ENCODE measurements at places on chromosomes 2 and 18. TPM values are rescaled to one million over a fixed set of nuclear protein-coding genes. Genes with fewer than 3 reads are reported as not detected.

- DNase-seq, result no peak
Observed at GRCh38 chr18:78741381-78742217, 238.0 kb upstream of the SALL3 start.

GRCh38 chr2:144937910-144938709, 418.2 kb upstream of the ZEB2 start:
- DNase-seq, result no peak

- DNase-seq, result no peak
Observed at GRCh38 chr2:9758741-9759140, 84.5 kb upstream of the TAF1B start.

GRCh38 chr2:165157160-165157559, 46.7 kb downstream of the SCN3A start:
- no peak for DNase-seq

GRCh38 chr2:66428986-66429612, 5.8 kb upstream of the MEIS1 start:
- DNase-seq, result no peak

The SRD5A2 gene
- polyA plus RNA-seq, result not detected

The FBXO36 gene
- polyA plus RNA-seq, result 2.2 TPM

DNA sequence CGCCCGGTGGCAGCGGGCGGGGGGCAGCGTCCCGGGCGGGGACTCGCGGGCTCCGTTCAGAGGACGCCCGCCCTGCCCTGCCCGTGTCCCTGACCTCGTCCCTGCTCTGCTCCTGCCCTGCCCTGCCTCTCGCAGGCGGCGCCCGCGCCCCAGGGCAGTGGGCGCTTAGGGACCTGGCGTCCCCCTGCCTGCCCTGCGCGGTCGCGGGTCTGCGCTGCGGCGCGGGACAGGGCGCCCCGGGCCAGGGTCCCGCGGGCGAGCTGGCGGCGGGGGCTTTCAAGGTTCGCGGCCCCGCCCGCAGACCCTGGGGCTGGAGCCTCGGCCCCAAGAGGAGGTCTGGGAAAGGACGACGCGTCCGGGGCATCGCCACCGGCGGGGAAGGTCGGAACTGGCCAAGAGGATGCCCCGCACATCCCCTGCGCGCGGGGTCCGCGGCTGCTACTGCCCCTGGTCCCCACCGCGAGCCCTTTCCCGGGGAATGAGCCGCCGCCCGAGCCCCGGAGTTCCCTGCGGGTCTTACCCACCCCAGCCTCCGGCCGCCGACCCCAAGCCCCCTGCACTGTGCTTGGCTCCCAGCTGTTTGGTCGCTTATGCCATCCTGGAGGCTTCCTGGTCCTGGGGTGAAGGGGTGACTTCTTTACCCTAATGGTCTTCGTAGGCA, 679 bp downstream of the RNF144A start:
- DNase-seq, result peak; percentile 5

DNA sequence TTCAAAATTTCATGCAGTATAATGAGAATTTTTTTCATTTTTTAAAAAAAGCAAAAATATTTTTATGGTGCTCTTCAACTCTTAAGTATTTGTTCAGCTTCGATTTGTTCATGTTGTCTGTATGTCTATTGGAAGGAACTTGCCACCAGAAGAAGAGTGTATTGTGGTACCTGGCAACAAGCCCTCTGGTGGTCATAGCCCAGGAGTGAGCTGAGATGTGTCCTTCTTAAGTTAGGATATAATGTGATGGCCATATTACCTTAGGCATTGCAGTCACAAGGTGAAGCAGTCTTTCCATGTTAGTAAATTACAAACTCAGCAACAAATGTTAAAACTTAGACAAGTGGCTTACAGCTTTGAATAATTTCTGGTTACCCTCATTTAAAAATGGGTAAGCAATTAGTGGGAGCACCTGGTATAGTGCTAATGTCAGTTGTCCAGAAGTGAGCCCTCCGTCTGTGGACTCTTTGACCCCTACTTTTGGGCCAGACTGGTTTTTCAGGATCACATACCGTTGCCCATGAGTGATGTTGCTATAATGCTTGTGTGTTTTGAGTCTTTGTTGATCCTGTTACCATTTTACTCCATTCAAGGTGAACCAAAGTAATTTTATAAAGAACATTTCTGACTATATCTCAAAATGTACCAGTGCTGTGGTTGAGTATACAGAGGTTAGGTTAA, 57.4 kb downstream of the MYO1B start:
- DNase-seq, result no peak

The KLHL14 gene
- 0.05 TPM for polyA plus RNA-seq

The FOXD4L1 gene
- not detected for polyA plus RNA-seq

- no peak for DNase-seq
Observed at GRCh38 chr2:126882736-126883665, 15.7 kb upstream of the TEX51 start.

- DNase-seq, result no peak
Observed at GRCh38 chr2:15749460-15750432, 158.1 kb downstream of the DDX1 start.

DNA sequence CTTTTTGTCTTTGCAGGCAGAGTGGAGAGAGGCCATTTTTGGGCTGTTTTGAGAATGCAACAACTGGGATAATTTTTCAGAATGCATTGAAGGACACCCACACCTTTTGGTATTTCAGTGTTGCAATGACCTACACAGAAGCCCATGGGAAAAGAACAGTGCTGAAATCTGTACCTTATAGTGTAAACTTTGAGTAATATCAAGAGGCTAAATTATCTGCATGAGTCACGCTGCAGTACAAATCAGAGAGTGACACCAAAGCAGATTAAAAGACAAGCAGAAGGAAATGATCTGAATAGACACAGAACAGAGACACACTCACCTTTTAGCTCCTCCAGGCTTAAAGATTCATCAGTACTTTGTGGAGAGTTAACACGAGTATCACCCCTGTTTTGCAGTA, 265.3 kb downstream of the PAX3 start:
- no peak for DNase-seq

The ARHGEF4 gene
- polyA plus RNA-seq, result 1.4 TPM

- no peak for DNase-seq
Observed at GRCh38 chr2:28649481-28650265, 102.0 kb upstream of the PPP1CB start.

DNA sequence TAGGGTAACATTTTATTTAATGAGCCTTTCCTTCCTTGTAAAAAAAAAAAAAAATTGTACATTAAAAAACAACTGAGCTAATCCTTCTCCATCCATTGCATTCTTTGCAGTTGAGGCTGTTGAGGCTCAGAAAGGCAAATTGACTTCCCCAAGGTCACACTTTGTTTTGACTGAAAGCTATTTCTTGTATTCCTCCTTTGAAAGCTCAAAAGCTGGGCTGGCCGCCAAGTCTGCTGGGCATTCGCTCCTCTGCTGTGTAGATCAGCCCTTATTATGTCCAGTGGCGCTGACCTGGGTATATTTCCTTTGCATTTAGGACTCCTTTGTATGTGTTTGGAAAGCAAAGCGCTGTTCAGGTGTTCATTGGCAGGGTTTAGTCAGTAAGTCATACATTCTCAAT, 44.0 kb downstream of the SGPP2 start:
- DNase-seq, result no peak

DNA sequence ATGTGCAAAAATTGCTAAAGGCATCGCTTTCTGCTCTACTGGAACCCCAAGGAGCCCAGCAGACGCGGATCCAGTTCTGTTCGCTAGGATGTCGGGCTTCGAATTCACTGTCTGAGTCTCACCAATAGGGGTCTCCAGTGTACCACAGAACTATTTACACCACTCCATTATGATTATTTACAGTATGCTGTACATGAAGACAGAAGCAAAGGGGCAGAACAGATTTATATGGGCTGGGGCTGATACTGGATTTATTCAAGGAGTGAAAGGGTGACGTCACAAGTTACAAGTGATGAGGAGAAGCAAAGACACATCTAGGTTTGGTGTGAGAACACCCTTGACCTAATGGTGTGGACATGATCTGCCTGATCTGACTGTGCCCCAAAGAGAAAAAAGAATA, 185.3 kb upstream of the ATP5MC3 start:
- DNase-seq, result peak; percentile 15

The MC4R gene
- not detected for polyA plus RNA-seq

GRCh38 chr2:121187982-121188411, 97.0 kb downstream of the TFCP2L1 start:
- DNase-seq, result no peak

- DNase-seq, result no peak
Observed at GRCh38 chr18:22260208-22260820, 90.9 kb downstream of the GATA6 start.

GRCh38 chr2:218357236-218358177, 850 bp downstream of the CATIP start:
- DNase-seq, result no peak

DNA sequence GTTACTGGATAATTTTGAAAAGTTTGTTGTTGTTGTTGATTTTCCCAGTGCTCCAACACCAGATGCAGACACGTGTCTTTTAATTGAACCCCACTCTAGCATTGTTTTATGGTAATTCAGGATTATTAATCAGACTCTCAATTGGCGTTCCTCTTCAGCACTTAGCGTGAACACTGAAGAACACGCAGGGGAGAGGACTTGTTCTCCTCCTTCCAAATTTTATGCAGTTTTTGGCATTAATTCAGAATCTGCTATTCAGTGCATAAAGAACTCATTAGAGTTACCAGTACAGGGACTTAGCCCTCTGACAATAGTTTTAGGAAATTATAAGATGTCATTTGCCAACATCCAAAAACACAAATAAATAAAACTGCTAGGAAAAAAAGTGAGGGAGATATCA, 75.5 kb downstream of the SNTG2 start:
- DNase-seq, result no peak

DNA sequence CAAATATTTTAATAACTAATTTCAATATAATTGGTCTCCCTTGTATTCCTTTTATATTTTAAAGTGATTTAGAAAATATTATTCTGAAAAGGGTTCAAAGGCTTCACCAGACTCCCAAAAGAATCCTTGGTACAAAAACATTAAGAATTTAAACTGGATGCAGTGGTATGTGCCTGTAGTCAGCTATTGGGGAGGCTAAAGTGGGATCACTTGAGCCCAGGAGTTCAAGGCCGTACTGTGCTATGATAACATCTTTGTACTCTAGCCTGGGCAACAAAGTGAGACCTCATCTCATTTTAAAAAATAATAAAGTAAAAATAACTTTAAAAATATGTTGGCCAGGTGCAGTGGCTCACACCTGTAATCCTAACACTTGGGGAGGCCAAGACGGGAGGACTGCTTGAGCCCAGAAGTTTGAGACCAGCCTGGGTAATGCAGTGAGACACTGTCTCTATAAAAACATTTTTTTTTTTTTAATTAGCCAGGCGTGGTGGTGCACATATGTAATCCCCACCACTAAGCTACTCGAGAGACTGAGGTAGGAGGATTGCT, 14.7 kb downstream of the NCL start:
- DNase-seq, result no peak

DNA sequence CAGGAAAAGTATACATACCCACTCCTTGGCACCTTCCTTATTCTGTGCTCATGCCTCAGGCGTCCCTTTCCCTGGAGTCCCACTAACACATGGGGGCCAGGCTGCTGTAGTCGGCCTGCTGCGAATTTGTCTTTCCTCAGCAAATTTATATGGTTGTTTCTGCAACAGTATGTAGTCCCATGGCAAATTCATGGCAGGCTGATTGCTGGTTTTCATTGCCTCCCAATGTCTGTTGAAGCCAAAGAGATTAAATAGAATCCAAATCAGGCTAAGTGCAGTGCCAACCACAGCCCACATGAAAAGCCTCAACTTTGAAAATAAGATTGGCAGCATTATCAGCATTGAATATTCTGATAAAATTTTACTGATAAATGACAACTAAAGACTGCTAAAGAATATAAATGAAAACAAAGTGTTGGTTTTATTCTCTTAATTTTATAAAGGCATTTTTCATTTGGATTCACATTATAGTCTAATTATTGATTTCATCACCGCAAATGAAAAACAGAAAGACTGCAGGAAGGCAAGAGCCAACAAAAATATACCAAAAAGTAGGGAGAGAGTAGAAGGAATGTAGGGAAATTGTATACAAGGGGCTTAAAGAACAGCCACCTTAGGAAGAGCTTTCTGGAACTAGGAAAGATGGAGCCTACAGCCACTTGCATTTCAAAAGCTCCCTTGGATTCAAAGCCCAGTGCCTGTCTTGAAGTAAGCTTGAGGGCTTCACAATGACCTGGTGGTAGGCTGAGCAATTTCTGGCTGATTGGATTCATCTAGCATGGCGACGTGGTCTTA, 283.7 kb upstream of the MMADHC start:
- no peak for DNase-seq

The GKN2 gene
- not detected for polyA plus RNA-seq

GRCh38 chr2:236511266-236511665, 58.4 kb upstream of the ACKR3 start:
- DNase-seq, result no peak

The TRIM43 gene
- polyA plus RNA-seq, result not detected

GRCh38 chr18:8962855-8963635, 139.5 kb upstream of the NDUFV2 start:
- no peak for DNase-seq

DNA sequence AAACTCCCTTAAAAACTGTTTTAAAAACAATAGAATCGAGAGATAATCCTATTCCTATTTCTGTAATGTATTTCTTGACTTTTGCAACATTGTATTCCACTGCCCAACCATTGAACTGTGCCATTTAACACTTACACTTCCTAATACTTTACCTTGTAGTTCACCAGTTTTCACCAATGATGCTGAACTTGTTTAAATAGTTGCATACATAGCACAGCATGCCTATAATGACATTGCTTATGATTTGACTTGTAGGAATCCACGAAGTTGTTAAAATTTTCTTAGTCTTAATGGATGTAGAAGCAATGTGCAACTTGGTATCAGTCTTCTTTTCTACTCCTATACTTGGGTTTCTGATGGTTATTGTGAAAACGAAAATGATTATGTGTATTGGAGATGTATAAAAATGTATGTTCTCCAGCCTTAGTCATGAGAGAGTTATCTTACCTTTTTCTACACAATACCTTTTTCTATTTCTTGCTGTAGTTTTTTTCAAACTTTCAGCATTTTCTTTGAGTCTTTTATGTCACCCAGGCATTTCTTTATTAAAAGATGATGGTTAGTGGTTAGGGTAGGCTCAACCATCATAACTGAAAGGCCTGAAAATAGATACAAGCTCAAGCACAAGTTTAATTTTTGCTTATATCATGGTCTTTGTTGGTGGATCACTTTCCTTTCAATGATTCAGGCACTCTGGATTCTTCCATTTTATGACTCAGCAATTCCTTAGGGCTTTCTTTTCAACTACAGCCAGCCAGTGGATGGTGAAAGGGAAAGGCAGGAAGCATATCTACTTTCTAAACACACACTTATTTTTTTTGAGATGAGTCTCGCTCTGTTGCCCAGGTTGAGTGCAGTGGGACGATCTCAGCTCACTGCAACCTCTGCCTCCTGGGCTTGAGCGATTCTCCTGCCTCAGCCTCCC, 9.4 kb downstream of the GPD2 start:
- DNase-seq, result no peak

- no peak for DNase-seq
Observed at GRCh38 chr18:8800445-8800844, 95.1 kb downstream of the MTCL1 start.

- DNase-seq, result no peak
Observed at GRCh38 chr2:152034257-152034801, 64.5 kb downstream of the CACNB4 start.

DNA sequence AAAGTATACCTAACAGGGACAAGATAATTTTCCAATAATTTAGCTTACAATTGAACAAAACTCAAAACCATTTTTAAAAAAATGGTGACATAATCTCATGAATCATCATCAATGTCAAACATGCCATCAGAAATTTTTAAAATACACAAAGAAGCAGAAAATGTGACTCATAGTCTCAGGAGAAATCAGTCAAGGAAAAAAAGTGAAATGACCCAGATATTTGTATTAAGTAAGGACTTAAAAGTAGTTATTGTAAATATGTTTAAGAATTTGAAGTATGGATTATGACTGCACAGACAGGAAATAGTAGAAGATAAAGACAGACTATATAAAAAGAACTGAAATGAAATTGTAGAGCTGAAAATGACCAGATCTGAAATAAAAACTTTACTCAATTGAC, 473.9 kb upstream of the SYT4 start:
- no peak for DNase-seq

Measured in CD4-positive, alpha-beta memory T cell (primary cell).